ENCODE measurements at places on chromosomes 7 and 10. TPM values are rescaled to one million over a fixed set of nuclear protein-coding genes. Genes with fewer than 3 reads are reported as not detected.

The IGF2BP3 gene
- polyA plus RNA-seq, result 5.4 TPM

The TAS2R5 gene
- 0.33 TPM for polyA plus RNA-seq

The KCNMA1 gene
- polyA plus RNA-seq, result 5.5 TPM

The SLK gene
- 3.0 TPM for polyA plus RNA-seq

The GIMAP1 gene
- polyA plus RNA-seq, result 3.0 TPM

Data from IgD-negative memory B cell (primary cell).